Activated CD4-positive, alpha-beta T cell treated with anti-CD3 and anti-CD28 coated beads, Interleukin-2, amount 50 U/mL, for 1 hour (primary cell): ENCODE measurements at places on chromosomes 6 and 20.

GRCh38 chr6:134358320-134358719, 40.4 kb upstream of the SGK1 start:
- DNase-seq = no peak

- DNase-seq = peak; percentile 7
Measured at GRCh38 chr6:68638230-68638900, 3.3 kb downstream of the ADGRB3 start.

- no peak for DNase-seq
Measured at GRCh38 chr20:33568868-33569801, 79.2 kb downstream of the CBFA2T2 start.

GRCh38 chr6:46706464-46706863, 18.8 kb downstream of the TDRD6 start:
- no peak for DNase-seq

GRCh38 chr20:5327356-5327755, 10.6 kb upstream of the PROKR2 start:
- no peak for DNase-seq

DNA sequence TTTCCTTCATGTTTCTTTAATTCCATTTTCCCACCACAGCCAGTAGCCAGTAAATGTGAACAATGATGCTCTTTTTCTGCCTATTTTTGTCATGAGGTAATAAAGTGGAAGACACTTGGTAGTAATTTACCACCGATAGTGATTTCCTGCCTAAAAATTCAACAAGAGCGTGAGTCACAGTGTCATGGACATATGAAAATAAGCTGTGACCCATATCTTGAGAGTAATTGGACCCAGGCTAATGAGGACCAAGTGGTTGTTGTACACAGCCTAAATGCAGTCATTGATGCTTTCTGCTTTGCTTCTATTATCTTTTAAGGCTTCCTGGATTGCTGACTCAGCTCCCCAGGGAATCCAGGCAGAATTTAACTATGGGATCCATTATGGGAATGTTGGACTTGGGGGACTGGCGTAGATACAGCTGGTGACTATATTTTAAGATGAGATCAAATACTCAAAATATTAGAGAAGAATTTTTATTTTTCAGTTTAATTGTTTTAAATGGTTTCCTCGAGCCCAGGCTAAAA, 265.9 kb upstream of the FERMT1 start:
- DNase-seq = no peak

DNA sequence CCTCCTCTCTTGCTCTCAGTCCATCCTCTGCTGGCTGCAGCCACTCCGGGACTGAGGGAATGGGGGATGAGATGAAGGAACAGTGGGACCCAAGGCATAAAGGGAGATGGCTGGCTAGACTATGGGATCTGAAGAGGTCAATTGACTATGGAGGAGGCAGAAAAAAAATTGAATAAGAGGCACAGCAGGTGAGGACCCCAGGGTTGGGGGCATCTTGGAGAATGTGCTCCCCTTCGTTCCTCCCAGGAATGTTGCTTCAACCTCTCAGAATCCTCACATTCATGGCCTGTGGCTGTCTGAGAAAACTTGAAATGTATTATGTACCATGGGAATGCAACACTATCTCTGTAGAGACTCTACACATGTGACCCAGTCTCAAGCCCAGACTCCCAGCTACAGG, 121.0 kb downstream of the SLC22A3 start:
- DNase-seq = no peak

DNA sequence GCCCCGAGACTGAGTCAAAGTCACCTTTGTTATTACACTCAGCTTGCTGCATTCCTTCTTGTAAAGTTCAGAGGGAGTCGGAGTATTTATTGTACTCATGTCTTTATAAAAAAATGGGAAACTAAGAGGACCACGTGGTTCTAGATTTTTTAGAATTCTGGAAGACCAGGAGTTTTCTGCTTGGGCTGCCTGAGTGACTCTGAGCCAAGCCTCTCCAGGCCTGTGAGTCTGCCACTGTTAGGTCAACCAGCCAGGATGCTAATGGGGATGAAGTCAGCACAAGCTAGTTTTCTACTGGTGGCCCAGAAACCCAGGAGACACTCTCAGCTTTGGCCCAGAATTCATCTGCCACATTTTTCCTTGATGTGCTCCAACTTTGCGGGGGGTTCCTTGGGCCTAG, 453.5 kb upstream of the SULF2 start:
- DNase-seq = no peak
